ENCODE measurements at places on chromosomes 2 and 18.

- no peak for DNase-seq
These were observed 74.5 kb downstream of the INPP4A start for GRCh38 chr2:98519156-98519555.

DNA sequence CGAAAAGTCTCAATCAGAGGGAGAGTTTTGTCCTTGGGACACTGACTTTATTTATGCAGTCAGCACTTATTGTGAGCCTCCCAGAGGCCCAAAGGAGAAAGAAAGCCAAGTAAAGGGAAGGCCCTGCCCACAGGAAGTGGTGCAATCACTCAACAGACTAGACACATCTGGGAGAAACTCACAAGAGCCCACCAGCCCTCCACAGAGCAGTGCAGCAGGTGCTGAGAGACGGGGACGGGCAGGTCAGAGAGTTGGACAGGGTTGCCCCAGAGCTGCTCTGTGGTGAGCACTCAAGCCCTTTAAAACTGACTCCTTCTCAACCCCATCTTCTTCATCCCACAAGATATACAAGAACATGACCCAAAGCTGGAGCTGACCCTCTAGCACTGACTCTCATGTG lies 96.0 kb downstream of the TFCP2L1 start:
- DNase-seq, result no peak

DNA sequence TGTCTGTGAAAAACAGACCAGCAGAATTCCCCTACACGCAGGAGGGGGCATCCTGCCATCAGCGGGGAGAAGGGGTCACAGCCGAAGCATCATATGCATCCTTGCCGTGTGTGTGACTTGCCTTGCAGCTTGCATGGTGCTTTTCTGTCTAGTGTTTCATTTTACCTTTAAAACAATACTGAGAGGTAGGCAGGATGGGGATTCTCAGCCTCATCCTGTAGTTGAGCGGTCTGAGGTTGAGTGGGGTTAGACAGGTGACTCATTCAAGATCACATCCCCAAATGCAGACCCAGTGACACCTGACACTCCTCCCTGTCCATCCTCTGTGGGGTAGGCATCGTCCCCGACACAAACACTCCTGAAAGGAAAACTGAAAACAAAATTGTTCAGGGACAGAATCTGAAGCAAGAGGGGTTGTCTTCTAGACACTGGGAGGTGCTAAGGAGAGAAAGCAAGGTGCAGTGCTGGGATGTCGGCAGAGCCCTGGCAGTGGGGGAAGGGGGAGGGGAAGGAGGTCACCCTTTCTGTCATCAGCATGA lies 7.9 kb downstream of the ARL4C start:
- DNase-seq, result no peak

DNA sequence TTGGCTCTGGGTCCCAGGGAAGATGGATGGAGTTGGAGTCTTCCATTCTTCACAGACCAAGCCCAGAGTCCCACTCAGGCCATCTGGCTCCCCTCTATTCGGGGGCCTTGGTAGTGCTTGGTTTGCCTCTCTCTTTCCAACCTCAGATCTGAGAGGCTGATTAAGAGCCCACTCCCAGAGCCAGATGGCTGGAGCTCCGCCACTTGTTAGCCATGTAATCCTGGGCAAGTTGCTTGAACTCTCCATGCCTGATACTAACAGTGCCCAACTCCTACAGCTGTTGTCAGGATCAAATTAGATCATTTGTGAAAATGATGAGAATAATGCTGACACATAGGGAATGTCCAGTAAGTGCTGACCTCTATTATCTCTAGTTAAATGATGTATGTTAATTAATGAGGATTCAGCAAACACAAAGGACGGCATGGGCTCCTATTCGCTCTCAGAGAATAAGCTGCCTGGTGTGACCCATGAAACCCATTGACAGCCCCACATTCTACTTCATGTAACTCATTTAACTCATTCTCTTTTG lies 46.6 kb upstream of the SLC14A1 start:
- DNase-seq, result no peak

DNA sequence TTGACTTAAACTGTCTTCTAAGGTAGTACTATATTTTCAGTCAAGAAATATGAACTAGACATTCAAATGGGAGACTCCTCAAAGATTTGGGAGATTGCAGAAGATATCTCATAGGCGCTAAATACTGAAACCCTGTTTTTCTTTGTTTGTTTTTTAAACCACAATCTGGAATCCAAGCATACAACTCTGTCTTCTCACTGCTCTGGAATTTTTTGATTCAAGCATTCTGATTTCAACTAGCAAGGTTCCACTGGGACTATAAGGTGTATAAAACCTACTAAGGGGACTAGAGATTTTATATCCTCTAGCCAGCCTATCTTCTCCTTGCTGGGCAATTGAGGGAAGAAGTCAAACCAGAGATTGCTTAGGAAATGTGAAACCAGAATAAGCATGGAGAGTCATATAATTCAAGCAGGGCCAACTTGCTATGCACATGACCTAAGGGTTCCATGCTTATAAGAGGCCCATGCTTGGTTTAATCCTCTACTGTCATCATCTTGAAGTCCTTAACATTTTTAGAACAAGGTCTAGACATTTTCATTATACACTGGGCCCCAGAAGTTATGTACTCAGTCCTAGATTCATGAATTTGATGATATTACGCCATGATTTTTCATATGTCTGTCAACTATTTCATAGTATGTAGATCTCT lies 405.5 kb downstream of the PARD3B start:
- peak; percentile 81 for DNase-seq

DNA sequence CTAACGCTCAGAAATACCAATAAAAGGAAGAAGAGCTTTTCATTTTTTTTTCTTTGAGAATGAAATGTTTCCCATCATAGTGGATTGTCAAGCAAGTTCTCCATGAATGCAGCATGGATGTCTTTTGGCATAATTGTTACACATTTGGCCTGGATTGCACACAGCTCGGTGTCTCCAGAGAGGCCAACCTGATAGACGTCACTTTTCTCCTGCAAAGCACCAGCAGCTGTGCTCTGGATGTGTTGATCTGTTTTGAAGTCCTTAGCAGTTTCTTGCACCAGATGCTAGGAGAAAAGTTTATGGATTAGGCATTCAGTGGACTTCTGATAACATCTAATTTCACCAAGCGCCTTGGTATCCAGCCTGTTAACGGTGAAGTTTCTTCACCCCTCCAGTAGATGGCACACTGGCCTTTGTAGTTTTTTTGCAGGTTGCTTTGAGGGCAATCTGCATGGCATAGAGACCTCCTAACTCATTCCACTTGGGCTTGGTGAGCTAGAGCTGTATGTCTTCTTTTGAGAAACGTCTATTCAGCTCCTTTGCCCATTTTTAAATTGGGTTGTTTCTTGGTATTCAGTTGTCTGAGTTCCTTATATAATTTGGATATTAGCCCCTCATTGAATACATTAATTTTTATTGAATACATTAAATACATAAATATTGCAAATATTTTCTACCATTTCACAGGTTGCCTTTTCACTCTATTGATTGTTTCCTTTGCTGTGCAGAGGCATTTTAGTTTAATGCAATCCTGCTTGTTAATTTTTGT lies 59.7 kb downstream of the PTH2R start:
- DNase-seq, result peak; percentile 4

GRCh38 chr2:144834998-144835633 lies 315.2 kb upstream of the ZEB2 start:
- DNase-seq, result peak; percentile 53

GRCh38 chr2:64319896-64320295 lies 134.1 kb upstream of the LGALSL start:
- no peak for DNase-seq

GRCh38 chr2:129849559-129850160 lies 129.8 kb upstream of the RAB6C start:
- peak; percentile 70 for DNase-seq

GRCh38 chr2:69211686-69212085 lies 175.3 kb downstream of the GFPT1 start:
- no peak for DNase-seq

GRCh38 chr2:54845094-54845493 lies 121.6 kb downstream of the EML6 start:
- DNase-seq, result no peak

DNA sequence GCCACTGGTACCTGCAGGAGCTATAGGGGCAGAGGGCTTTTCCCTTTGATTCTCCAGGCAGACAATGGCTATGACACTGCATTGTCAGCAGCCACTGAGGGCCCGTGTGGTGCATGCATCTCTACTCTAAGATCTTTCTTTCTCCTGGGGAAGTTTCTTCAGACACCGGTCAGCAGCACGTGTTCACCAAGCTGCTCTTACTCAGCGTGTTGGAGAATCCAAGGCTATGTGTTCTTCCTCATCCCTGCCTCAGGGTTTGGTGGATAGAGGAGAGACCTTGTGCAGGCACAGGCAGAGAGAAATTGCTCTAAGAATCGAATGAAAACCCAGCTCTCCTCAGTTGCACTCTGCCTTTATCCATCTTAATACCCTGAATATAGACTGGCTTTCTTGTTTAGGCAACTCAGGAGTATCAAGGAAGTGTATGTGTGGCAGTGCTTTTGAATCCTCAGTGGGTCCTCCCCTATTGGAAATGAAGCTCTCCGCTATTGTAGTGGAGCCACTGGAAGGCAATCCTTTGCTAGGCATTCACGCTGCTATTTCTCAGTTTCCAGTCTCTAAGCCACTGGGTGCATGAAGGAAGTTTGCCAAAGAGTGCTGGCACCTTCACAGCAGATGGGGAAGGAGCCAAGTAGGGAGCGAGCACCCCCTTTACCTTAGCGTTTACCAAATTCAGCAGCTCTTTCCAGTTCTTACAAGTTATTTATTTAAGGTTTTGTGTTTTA lies 86.9 kb upstream of the EML6 start:
- no peak for DNase-seq

DNA sequence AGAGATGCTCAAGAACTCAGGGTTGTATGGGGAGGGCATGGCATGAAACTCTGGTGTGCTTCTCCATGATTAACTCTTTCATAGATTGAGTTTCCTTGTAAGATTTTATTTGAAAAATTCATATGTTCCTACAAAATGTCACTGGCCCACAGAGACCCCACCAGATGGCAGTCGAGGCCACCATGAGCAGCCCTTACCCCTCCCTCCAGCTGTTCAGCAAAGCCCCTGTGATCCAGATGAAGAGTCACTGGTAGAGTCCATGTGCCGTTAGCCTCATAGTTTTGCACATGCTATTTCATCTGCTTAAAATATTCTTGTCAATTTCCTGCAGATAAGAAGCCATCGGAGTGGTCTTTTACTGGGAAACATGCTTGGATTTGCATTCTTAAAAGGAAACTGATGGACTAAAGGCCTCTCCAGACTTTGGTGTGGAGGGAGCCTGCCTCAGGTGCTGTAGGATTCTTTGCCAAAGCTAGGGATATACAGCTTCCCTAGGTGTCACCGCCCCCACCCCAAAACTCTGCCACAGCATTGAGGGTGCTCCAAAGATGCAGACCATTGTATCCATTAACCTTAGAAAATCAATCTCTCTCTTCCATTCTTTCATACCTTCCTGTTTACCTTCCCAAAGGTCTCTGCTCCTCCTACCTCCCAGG lies 18.8 kb downstream of the ZNF385B start:
- peak; percentile 35 for DNase-seq

DNA sequence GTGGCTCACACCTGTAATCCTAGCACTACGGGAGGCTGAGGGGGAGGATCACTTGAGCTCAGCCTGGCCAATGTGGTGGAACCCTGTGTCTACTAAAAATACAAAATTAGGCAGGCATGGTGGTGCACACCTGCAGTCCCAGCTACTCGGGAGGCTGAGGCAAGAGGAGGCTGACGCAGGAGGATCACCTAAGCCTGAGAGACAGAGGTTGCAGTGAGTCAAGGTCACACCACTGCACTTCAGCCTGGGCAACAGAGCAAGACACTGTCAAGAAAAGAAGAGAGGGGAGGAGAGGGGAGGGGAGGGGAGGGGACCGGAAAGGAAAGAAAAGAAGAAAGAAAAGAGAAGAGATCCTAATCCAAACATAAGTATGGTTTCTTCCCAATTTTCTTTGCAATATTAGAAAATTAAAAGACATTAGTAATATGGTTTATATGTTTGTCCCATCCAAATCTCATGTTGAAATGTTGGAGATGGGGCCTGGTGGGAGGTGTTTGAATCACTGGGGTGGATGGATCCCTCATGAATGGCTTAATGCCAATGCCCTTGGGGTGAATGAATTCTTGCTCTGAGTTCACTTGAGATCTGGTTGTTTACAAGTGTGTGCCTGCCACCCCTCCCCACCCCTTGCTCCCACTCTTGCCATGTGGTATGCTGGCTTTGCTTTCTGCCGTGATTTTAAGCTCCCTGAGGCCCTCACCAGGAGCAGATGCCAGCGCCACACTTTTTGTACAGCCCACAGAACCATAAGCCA lies 50.7 kb downstream of the TRIP12 start:
- DNase-seq, result no peak

DNA sequence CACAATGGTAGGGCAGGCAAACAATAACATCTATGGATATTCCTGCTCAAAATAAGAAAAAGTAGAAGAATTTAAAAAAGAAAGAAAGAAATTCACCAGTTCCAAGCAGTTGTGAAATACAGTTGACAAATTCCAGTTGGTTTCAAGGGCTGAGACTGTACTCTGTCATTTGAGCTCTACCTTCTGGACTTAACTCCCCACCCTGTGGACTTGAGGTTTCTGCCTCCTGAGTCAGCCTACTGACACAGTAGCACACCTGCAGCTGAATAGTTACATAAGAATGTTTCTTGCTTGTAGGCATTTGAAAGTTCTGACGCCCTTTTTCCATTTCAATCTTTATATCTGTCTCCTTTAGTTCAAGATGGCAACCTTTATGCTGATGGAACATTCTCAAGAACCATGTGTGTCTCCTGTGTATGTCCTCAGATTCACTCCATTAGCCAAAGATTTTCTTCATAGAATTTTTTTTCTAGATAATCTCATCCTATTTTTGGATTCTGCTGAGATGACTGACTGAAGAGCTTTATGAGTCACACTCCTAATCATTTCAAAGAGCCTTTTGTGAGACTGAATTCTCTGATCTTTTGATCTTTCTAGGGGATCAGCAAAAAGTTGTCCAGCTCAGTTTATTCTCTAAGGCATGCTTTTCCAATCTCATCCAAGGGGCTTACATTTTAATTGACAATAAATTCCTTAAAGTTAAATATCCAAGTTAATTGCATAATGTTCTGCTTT lies 19.1 kb downstream of the NETO1 start:
- DNase-seq, result no peak

DNA sequence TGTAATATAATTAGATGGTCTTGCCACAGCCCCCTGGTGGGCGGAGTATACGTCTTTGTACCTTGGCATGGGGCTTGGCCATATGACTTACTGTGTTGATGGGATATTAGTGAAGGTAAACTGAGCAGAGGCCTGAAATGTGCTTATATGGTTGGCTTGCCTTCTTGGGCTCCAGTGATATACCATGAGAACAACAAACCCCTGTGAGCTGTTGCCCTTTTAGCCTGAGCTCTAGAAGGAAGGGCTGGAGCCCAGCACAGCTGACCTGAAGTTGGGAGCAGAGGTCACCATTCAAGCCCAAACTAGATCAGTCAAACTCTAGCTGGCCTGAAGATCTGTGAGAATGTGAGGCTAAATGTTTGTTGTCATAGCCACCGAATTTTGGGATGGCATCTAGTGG lies 75.2 kb upstream of the CD302 start:
- DNase-seq, result no peak

GRCh38 chr2:223469270-223470046 lies 132.7 kb downstream of the SCG2 start:
- DNase-seq, result peak; percentile 90

DNA sequence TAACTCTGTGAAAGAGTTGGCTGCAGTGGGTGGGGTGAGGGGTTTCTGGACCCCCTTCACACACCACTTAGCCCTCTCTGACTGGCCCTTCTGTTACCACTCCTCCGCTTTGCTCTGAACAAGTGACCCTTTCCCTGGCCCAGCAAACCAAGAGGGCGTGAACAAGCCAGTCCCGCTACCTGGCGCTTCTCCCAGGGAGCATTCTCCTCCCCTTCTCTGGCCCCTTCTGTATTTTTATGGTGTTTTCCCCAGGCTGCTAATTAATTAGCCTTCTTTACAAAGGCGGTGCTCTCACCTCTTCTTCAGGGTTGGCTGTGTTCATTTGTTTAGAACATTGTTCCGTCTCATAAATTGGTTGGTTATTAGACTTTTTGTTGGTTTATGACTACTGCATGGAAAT lies 180.1 kb downstream of the MGAT5 start:
- no peak for DNase-seq

All from fibroblast of skin of back (primary cell).